ENCODE measurements at places on chromosomes 1 and 21. TPM values are rescaled to one million over a fixed set of nuclear protein-coding genes. Genes with fewer than 3 reads are reported as not detected.
A peak's percentile ranks its signal among the peaks of the same experiment; 100 is the strongest.

DNA sequence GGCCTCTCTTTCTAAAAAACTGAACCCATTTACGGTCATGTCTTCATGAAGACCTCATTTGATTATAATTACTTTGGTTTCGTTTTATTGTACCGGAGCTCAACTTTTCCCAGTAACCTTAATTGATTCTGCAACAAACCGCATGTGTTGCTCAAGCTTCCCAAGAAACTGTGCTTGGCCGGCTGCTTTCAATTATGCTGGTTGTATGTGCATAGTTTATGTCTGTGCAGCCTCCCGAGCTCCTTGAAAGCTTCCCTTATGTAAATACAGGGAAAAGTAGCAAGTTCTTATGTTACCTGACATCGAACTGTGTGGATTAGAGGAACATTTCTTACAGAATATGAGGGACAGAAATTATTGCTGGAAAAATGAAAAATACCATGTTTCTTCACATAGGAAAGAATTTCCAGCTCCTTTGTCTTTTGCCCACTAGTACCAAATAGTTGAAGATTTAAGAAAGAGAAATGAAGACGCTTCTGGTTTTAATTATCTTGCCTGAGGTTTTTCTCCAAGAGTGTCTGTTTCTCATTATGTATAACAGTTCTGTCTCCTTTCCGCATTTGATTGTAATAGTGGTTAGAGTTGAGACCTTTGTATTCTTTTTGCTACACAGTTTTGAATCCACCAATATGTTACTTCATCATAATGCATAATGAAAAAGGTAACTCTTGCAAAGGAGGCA is 2.1 kb downstream of the VCAM1 start:
- peak overlapping the region; percentile 79 for H3K4me3 ChIP-seq
- H3K36me3 ChIP-seq: peaks cover 5% of the 10 kb centered on the region
- no peaks in the 10 kb centered on the region for H3K27me3 ChIP-seq
- no peak overlapping the region for H3K27ac ChIP-seq
- DNase-seq: peak; percentile 75
- peaks cover 2% of the 10 kb centered on the region for H3K4me1 ChIP-seq

DNA sequence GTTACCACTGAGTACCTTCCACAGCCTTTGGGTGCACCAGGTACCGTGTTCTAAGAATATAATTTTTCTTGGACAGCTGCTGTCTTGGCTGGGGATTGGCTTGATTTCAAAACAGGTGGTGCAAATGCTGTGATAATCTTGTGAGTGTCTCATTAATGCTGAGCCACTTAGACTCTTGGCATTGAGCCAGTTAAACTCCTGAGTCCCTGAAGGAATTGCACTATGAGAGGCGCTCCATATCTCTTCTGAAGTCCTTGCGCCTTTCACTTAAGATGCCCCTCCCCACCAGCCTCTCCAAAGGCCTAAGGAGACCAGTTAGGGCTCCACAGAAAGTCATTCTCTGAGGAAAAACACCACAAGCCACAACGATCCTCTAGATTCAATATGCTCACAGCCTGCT is 51.0 kb downstream of the BACH1 start:
- H3K36me3 ChIP-seq: peaks cover 2% of the 10 kb centered on the region
- no peaks in the 10 kb centered on the region for H3K27me3 ChIP-seq
- no peak for DNase-seq
- no peak overlapping the region for H3K27ac ChIP-seq
- H3K4me3 ChIP-seq: no peak overlapping the region

- H3K36me3 ChIP-seq: no peaks in the 10 kb centered on the region
- no peaks in the 10 kb centered on the region for H3K4me1 ChIP-seq
- no peaks in the 10 kb centered on the region for H3K27me3 ChIP-seq
- no peak overlapping the region for H3K4me3 ChIP-seq
These were observed 339.4 kb upstream of the USP24 start for GRCh38 chr1:55554611-55555010.

GRCh38 chr1:56972976-56973375 is 7.2 kb upstream of the C8B start:
- no peak overlapping the region for H3K4me3 ChIP-seq
- peaks cover 2% of the 10 kb centered on the region for H3K4me1 ChIP-seq
- no peak overlapping the region for H3K27ac ChIP-seq
- no peaks in the 10 kb centered on the region for H3K27me3 ChIP-seq
- H3K36me3 ChIP-seq: no peaks in the 10 kb centered on the region
- DNase-seq: no peak

DNA sequence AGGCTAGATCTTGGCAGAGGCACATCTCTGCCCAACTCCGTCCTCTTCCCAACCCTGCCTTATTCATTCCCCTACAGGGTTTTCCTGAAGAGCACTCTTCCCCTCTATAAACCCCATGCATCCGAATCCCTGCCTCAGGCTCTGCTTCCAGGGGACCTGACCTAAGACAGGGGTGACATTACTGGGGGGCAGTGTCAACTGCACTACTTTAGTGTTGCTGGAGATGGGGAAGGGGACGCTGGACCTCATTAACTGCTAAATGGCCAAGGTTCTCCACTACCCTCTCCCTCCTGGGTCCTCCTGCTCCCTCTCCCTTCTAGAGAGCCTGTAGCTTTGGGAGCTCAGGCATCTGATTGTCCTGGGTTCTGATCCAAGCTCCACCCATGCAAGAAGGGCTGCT is 126.2 kb downstream of the GRIK3 start:
- H3K36me3 ChIP-seq: no peaks in the 10 kb centered on the region
- no peaks in the 10 kb centered on the region for H3K27me3 ChIP-seq
- H3K4me1 ChIP-seq: no peaks in the 10 kb centered on the region
- no peak overlapping the region for H3K27ac ChIP-seq
- no peak for DNase-seq

DNA sequence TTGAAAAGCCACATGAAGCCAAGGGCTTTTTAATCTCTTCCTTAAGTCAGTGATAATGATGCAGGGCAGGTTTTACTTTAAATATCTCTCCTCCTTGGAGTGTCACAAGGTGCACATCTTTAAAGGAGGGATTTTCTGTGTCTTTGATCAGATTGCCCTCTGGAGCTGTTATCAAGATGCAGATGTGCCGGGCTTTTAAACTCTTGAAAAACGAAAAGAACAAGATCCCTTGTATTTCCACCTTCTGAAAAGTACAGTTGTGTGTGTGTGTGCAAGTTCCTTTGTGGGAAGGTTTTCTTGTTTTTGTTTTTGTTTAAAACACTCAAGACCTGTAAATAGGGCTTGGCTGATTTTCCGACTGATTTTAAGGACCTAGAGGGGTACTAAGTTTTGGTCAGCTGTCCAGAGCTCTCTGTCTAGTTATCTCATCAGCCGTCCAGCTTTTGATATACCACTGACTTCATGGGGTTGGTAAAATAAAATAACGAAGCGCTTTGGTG is 1.6 kb downstream of the MARK1 start:
- peak overlapping the region; percentile 68 for H3K4me3 ChIP-seq
- no peaks in the 10 kb centered on the region for H3K27me3 ChIP-seq
- H3K4me1 ChIP-seq: peaks cover 4% of the 10 kb centered on the region
- H3K36me3 ChIP-seq: no peaks in the 10 kb centered on the region

DNA sequence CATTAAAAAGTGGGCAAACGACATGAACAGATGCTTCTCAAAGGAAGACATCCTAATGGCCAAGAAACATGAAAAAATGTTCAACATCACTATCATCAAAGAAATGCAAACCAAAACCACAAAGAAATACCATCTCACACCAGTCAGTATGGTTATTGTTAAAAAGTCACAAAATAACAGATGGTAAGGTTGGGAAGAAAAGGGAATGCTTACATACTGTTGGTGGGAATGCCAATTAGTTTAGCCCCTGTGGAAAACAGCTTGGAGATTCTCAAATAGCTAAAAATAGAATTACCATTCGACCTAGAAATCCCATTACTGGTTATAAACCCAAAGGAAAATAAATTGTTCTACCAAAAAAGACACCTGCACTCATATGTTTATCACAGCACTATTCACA is 369.4 kb downstream of the KCNH1 start:
- H3K36me3 ChIP-seq: no peaks in the 10 kb centered on the region
- no peak overlapping the region for H3K27ac ChIP-seq
- no peaks in the 10 kb centered on the region for H3K27me3 ChIP-seq
- no peak for DNase-seq

Gene PLA2G2F
- not detected for polyA plus RNA-seq

Gene RHBG
- polyA plus RNA-seq: 61.9 TPM
